ENCODE measurements at places on chromosomes 12 and 14. TPM values are rescaled to one million over a fixed set of nuclear protein-coding genes. Genes with fewer than 3 reads are reported as not detected.

PDZRN4 gene
- not detected for total RNA-seq

HOXC4 gene
- total RNA-seq, result not detected

KRT8 gene
- total RNA-seq, result 0.39 TPM

BMAL2 gene
- total RNA-seq, result 36.5 TPM
